Activated CD4-positive, CD25-positive, alpha-beta regulatory T cell (primary cell): ENCODE measurements at places on chromosomes 3 and 15.

DNA sequence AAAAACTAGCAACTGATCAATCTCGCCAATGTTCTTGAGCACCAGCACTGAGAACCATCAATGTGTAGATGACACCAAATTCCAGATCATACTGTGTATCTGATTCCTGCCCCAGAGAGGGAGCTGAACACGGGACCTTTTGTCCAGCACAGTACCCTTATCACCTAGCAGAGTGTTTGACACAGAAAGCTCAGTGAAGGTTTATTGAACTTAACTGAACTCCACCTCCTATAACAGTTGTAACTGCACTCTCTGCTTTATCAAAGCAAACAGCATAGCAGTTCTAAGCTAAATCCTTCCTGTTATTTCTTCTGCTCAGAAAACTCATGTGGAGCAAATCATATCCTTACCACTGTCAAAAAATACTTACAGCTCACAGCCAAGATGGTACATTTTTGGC is 183.4 kb upstream of the SLCO3A1 start:
- no peak for DNase-seq

DNA sequence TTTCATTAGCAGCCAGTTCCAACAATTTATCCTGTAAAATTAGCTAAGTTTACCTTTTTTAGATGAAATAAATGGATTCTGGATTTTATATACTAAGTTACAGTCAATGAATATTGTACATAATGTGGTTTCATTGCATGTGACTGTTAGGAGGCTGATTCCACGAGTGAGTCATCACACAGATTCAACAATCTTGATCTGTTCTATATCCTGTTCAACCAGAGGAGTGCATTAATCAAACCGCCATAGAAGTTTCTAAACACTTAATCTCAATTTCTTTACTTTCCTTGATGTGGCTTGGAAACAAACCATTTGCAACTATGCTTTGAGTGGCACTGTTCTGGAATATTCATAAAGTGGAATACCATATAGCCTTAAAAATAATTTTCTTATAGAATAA is 15.3 kb downstream of the DNAJC13 start:
- no peak for DNase-seq

DNA sequence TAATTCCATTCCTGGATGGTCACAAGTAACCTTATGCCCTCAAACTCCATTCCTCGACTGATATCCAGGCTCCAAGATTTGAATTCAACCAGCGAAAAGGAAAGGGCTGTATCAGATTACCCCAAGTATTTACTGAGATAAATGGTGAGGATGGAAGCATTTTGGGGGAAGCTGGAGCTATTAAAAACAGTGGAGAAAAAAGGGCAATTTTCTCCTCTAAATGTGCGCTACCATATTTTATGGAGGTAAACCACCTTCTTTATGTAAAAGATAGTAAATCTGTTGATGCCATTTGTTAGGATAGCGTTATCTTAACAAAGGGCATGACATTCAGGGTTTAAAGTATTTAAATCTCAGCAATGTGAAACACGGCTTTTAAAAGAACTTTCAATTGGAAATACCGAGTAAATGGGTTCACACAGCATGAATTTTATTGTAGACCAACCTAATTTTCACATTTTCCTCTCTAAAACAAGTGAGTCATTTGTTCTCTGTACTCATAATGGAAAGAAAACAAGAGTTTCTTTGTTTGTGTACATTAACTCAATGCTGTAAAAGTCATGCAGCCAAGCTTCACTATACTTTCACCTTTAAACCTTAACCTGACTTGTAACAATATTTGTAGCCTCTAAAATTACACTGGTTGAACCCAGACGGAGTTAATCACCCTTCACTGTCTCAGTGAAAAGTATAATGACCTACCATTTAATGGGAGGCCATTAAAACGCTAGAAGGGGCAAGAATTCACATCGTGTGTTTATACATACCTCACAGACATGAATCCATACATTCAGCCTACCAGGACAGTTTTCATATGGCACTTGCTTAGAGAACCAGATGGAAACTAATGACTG is 773.4 kb downstream of the ROBO1 start:
- DNase-seq: no peak

DNA sequence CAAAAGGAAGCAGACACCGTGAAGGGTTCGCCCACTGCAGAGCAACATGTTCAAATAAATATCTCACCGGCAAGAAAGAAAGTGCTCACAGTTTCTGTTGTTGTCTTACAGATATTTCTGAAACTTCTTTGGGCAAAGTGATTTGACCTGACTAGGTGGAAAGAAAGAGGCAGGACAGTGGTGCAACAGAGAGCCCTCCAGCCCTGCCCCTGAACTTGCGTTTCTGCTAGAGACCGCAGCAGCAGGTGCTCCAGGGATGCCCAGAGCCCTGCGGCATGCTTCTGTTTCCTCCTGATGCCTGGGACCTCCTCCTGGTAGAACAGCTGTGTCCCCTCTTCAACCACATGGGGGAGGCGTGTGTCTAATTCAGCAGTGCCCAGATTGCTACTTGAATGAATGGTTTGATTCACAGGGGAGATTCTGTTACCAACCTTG is 123.4 kb downstream of the ATP10A start:
- no peak for DNase-seq

- no peak for DNase-seq
These were observed 60.0 kb upstream of the FEZF2 start for GRCh38 chr3:62433396-62433795.

GRCh38 chr3:84292128-84292527 is 666.7 kb upstream of the CADM2 start:
- no peak for DNase-seq

- DNase-seq: no peak
These were observed 113.3 kb downstream of the IL20RB start for GRCh38 chr3:137071104-137071503.
